ENCODE measurements at places on chromosomes 3 and 15.
A peak's percentile ranks its signal among the peaks of the same experiment; 100 is the strongest.

GRCh38 chr3:98259707-98260106 lies 4.3 kb upstream of the OR5H6 start:
- DNase-seq, result no peak

- no peak for DNase-seq
Measured at GRCh38 chr3:1235526-1236120, 142.8 kb downstream of the CNTN6 start.

GRCh38 chr3:23372285-23372684 lies 169.2 kb downstream of the UBE2E2 start:
- no peak for DNase-seq

DNA sequence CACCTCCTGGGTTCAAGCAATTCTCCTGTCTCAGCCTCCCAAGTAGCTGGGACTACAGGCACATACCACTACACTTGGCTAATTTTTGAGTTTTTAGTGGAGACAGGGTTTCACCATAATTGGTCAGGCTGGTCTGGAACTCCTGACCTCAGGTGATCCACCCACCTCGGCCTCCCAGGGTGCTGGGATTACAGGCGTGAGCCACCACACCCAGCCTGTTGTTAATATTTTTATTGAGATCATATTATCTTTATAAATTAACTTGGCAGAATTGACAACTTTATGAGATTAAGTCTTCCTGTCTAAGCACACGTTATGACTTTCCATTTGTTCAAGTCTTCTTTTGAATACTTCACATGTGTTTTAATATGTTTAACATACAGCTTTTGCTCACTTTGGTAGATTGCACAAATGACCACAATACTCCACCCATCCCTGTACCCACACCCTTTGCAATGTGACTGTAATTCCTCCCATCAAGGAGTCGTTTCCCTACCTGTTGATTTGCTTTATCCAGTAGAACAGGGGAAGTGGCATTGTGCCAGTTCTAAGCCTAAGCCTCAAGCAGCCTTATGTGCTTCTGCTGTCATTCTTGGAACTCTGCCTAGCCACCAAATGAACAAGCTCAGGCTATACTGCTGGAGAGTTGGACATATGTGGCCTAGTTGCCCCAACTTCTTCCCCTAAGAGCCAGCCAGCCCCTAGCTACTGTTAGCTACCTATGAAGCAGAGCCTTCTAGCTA lies 8.2 kb downstream of the XYLB start:
- no peak for DNase-seq

GRCh38 chr15:80599359-80599758 lies 95.8 kb upstream of the ABHD17C start:
- no peak for DNase-seq

- DNase-seq, result no peak
Measured at GRCh38 chr3:129645286-129645685, 38.8 kb upstream of the PLXND1 start.

GRCh38 chr3:64667138-64667537 lies 20.7 kb downstream of the ADAMTS9 start:
- DNase-seq, result no peak

DNA sequence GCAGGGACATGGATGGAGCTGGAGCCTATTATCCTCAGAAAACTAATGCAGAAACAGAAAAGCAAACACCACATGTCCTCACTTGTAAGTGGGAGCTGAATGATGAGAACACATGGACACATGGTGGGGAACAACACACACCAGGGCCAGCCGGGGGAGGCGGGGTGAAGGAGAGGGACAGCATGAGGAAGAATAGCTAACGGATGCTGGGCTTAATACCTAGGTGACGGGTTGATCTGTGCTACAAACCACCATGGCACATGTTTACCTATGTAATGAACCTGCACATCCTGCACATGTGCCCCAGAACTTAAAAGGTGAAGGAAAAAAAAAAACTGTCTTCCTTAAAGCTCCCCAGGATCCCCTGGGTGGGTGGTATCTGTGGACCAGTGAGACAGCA lies 87.1 kb downstream of the ADAMTS17 start:
- DNase-seq, result no peak

DNA sequence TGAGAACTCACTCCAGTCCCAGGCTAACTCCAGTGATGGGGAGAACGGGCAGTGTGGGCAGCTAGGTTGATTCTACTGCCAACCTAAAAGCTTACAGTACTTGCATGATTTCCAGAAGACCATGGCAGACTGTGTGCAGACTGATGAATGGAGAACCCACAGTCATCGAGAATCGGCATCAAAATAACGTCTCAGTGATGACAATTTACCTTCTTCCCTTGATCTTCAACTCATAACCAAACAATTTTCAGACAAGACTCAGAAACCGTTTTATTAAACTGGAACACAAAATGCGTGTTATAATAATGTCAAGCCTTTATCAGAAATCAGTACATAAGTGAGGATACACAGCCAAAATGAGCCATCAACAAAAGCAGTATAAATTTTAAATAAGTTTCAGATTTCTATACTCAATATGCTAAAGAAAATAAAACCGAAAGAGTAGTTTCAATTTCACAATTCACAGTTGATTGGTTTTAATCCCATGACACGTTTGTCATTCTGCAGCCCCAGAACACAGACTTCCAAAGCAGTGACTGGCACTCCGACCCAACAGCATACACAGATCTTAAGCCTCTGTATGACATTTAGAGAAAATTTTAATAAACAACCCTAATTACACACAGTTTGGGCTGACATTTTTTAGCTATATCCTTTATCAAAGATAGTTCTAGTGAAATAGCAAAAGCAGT lies 54.5 kb downstream of the ZMAT3 start:
- DNase-seq, result no peak

GRCh38 chr3:184914628-184915027 lies 102.7 kb downstream of the VPS8 start:
- DNase-seq, result no peak

- no peak for DNase-seq
Measured at GRCh38 chr15:33454996-33455395, 144.2 kb downstream of the RYR3 start.

DNA sequence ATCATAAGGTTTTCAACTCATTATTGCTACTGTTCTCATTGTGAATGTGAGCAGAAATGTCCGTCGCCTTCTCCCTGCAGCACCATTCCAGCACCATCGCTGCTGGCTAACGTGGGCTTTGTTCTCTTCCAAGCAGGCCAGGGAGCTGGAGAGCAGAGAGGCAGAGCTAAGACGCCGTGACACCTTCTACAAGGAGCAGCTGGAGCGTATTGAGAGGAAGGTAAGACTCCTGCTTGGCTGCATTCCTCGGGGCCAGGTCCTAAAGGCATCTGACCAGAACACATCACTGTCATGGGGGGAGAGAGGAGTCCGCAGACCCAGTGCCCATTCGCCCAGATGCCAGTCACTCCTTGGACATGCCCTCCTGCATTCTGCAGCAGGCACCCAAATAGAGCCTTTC lies 130.4 kb upstream of the PLXNA1 start:
- no peak for DNase-seq

GRCh38 chr3:105339946-105340345 lies 26.8 kb upstream of the ALCAM start:
- DNase-seq, result no peak

GRCh38 chr15:76208786-76209424 lies 102.4 kb downstream of the ETFA start:
- no peak for DNase-seq

DNA sequence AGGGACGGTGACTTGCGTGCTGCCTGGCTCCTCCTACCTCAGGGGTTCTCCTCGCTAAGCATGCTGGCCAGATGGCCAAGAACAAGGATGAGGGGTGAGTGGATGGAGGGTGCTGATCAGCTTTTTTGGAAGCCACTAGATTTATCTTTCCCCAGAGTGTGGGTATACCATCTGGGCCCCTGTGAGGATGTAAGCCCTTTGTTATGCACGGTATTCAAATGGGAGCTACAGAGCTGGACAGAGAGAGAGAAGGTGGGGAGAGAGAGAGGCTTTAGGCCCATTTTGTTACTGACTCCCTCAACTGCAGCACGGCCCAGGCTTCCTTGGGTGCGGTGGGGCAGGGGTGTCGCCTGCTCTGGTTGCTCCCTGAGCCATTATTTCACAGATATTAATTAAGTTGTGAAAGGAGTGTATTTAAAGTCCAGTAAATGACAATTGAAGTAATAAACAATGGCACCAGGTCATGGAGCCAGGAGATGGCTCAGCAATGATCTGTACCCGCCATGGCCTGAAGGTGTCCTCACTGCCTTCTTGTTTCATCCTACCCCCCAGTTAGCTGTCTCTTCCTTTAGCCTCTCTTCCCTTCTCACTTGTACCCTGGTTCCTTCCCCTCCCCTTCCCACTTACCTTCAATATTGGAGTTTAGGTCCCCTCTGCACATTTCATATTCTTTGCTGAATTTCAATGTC lies 158.0 kb downstream of the CLSTN2 start:
- DNase-seq, result no peak

DNA sequence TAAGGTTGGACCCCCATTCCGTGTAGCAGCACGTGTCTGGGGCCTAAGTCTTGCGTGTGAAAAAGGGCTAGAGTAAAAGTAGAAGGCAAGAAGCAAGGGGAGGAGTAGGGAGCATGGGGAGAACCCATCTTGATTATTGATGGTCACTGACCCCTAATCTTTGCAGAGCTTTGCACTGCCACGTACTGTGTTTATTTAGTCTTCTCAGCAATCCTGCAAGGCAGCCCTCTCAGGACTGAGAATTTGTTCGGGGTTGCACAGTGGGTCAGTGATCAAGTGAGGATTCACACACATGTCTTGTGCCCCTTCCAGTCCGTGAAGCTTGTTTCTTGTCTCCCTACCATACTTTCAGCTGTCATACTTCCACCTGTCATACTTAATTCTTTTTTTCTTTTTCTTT lies 7.2 kb downstream of the SEMA4B start:
- DNase-seq, result no peak

DNA sequence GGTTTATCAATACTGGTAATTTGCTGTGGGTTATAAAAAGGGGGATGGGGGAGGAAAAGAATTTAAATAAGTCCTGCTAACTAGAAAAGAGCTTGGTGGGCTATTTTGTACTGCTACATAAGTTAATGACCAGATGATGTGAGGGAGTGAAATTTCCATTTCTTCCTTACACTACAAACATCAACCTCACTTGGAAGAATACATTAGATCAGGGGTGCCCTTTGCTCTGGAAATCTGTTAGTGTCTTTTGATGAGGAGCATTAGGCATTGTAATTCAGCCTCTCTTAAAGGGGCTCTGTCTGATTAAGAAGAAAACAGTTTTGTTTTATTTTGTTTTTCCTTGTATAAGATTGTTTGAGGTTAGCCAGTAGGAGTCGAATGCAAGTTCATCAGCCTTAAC lies 576.4 kb upstream of the TBL1XR1 start:
- no peak for DNase-seq

GRCh38 chr3:122091602-122092295 lies 36.6 kb downstream of the CD86 start:
- no peak for DNase-seq

DNA sequence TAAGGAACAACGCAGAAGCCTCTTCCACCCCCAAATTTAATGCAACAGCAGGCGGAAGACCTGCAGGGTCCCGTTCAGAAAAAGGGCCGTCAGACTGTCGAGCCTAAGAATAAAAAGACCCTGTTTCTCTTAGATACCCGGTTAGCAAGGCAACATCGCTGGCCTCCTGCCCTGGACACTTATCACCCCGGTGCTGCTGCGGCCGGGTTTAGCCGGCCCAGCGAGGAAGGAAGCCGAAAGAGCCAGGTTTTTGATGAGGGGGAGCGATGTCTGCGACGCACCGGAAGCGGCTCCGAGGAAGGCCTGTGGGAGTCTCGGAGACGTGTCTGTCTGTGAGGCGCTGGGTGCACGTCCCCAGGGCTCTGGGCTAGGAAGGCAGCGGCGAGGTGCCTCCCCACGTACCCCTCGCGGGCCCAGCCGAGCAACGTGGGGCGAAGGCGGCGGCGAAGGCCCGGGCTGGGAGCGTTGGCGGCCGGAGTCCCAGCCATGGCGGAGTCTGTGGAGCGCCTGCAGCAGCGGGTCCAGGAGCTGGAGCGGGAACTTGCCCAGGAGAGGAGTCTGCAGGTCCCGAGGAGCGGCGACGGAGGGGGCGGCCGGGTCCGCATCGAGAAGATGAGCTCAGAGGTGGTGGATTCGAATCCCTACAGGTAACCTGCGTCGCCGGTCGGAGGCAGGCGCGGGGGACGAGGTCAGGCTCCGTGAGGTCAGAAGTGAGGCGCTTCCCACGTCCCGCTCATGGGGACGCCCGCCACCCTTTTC lies at the start of gene UBA5:
TSS of gene UBA5 (plus strand) at position 278 of the 759 bp plus-strand sequence. CDS start at position 487, 209 bp downstream.
- DNase-seq, result peak; percentile 52

- DNase-seq, result no peak
Measured at GRCh38 chr15:85690561-85691231, 104.0 kb downstream of the KLHL25 start.

DNA sequence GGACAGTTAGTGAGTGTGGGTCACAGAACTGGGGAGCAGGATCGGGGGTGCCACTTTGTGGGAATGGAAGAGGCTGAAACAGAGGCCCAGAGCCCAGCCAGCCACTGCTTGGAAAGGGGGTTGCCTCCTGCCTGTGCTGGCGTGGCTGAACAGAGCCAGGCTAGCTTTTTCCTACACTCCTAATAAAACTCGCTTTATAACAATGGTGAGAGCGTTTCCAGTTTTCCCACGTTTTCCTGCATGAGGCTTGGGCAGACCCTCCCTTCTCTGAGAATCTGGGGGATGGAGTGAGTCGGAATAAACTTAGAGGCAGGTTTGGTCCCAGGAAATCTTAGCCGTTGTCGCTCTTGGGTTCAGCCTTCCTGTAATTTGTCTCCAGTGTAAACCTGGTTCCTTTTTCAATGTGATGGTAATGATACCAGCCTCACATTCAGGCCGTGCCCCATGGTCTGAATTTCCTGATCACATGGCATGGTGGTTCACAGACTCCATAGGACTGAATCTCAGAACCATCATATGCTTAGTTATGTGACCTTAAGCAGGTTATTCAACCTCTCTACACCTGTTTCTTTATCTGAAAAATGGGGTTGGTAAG lies 6.5 kb upstream of the FGD5 start:
- no peak for DNase-seq

- no peak for DNase-seq
Measured at GRCh38 chr3:136465296-136465695, 215.2 kb downstream of the PCCB start.

- no peak for DNase-seq
Measured at GRCh38 chr15:63634154-63634553, 37.0 kb downstream of the FBXL22 start.

DNA sequence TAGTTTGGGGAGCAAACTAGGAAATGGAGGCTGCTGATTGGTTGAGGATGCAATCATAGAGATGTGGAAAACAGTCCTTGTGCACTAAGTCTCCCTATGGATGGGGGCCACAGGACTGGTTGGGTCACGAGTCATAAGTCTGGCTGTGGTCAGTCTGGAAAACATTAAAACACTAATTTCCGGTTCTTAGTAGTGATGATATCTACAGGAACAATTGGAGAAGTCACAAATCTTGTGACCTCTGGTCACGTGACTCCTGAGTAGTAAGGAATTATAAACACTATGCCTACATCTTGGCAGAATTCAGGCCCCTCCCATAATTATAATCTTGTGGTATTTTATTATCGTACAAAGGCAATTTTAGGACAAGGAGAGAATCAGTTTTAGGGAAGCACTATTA lies 317.3 kb upstream of the ARPP21 start:
- DNase-seq, result no peak
